ENCODE measurements at places on chromosomes 1 and 21. TPM values are rescaled to one million over a fixed set of nuclear protein-coding genes. Genes with fewer than 3 reads are reported as not detected.

DNA sequence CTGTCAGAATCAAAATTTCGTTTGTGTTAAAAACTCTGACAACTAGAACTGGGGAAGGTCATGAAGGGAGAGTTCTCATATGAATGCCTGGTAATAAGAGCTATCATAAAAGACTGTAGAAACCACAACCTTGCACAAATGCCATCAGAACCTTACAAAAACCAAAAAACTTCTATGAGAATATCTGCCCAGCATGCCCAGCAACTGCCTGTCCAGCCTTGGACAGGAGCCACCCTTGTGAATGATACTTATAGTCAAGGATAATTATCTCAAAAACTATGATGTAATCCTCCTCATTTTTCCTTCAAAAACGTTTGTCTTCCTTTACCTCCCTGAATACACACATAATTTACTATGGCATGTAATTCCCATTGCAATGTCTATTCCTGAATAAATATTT, 53.4 kb upstream of the C1orf185 start:
- no peak for DNase-seq

DNA sequence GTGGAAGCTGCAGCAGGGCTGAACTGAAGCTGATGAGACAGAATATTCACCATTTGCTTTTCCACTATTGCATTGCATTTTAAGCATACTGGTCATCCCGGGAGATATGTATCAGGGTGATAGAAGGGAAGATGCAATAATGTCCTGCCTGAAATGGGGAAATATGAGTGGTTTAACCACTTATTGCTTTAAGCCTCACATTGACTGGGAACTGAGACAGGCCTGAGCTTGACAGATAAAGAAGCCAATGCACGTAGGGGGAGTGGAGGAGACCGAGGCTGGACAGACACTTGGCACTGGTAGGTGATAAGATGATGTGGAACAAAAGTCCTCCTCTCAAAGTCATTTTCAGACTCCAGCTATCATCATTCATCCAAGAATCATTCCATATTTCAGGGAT, 911.7 kb upstream of the NCAM2 start:
- DNase-seq, result no peak

GRCh38 chr1:230833511-230833910, 34.8 kb downstream of the C1orf198 start:
- no peak for DNase-seq

DNA sequence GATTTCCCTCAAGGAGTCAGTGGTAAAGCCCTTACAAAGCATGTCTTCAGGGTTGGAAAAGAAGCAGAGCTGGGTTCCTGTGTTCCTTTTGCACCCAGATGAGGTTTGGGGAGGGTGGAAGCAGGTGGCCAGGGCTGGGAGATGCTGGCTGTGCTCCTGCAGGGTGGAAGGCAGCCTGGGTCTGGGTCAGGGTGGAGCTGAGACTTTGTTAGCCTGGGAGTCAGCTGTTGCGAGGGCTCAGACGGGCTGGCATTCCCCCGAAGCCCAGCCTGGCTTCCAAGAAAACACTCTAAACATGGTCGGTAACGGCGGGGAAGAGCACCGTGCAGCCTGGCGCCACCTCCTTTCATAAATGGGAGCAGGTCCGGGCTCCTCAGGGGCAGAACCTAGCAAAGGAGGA, 43.7 kb upstream of the EPS8L3 start:
- DNase-seq, result no peak

DNA sequence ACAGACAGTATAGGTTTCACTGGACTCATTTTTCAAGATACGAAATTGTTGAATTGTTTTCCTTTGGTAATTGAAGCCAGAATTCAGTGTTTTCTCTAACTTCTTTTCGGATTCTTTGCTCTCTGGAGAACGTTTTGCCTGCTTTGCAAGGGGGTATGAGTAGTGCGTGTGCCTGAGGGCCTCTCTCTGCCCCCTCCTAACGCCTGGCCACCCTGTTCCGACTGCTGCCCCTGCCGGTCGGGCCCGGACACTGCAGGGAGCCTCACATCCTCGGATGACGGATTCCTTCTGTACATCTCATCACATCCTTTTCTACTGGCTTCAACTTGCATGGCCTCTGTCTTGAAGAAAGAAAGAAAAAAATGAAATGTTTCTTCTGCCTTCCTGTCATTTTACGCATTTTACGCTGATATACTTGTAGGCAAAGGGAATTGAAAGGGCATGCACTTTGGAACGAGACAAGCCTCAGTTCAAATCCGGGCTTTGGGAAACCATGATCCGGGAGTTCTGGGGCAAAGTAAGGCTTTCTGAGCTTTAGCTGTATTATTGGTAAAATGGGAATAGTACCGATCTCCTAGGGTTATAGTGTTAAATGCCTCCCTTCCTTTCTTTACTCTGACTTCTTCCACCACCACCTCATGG, 65.1 kb downstream of the DISC1 start:
- no peak for DNase-seq

GRCh38 chr1:28718166-28718565, 18.6 kb upstream of the YTHDF2 start:
- DNase-seq, result no peak

- DNase-seq, result no peak
These were observed 23.7 kb downstream of the HP1BP3 start for GRCh38 chr1:20763417-20763816.

GRCh38 chr1:36879613-36880012, 154.7 kb downstream of the GRIK3 start:
- DNase-seq, result peak; percentile 58

DNA sequence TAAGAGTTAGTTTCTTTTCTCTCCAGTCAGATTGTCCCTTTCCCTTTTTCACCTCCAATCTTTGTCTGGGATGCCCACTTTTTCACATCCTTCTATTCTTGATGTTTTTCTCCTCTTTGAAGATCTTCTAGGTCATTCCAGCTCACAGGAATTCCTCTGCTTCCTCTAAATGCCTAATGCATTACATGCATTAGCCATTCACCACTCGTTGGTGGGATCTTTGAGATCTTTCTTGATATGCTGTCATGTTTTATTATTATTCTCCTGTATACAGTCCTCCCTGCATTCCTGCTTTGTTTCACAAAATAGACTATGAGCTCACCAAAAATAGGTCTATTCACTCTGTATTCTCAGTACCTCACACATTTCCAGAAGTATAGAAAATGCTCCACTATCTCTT, 129.0 kb downstream of the LYPLAL1 start:
- no peak for DNase-seq

- no peak for DNase-seq
These were observed 29.2 kb downstream of the COL16A1 start for GRCh38 chr1:31674626-31675025.

DEDD gene
- 28.3 TPM for total RNA-seq

MEX3A gene
- total RNA-seq, result 0.24 TPM

FAM43B gene
- total RNA-seq, result 3.9 TPM

MTX1 gene
- 16.4 TPM for total RNA-seq

RIMS3 gene
- total RNA-seq, result 0.67 TPM

GBP2 gene
- total RNA-seq, result 9.5 TPM

SPOCD1 gene
- total RNA-seq, result 0.19 TPM
